CD4-positive, alpha-beta T cell treated with Interferon gamma for 1 hour (primary cell): ENCODE measurements at places on chromosomes 2 and 18.

GRCh38 chr2:105490956-105491355 is 92.1 kb upstream of the FHL2 start:
- no peak for DNase-seq

GRCh38 chr2:84906900-84907714 is 1.7 kb downstream of the TMSB10 start:
- peak; percentile 69 for DNase-seq

GRCh38 chr2:200222791-200223190 is 83.7 kb upstream of the SPATS2L start:
- no peak for DNase-seq

DNA sequence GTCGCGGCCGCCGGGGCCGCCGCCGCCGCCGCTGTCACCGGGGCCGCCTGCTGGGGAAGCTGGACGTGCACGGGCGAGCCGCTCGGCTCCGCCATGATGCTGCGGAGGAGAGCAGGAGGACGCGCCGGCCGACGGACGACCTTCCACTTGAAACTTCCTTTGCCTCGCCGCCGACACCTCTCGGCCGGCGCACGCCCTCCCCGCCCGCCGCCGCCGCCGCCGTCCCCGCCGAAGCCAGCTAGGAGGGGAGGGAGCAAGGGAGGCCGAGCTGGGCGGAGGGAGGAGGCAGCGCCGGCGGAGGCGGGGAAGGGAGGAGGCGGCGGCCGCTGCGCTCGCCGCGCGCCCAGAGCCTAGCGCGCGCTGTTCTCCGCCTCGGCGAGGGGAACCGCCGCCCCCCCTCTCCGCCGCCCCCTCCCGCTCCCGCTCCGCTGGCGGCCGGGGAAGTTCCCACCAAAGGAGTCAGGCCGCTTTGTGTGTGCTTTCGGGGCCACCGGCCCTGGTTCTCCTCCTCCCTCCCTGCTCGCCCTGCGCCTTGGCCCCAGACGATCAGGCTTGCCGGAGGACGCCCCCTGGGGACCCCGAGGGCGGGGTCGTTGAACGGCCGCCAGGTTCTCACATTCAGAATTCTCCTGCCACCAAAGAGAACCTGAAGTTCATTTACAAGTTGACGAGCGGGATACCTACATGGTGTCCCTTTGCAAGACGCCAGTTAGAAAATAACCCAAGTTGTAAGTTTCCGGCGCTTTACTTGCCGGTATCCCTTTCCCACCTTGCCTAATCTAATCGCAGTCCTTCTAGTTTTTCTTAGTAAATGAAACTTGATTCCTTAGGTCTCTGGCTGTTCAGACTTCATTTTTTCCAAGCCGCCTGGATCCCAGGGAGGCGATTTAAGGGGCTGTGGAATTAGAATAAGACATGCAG is at the start of gene STK39:
TSS of gene STK39 (minus strand) at position 255 of the 921 bp plus-strand sequence. CDS start at position 95, 160 bp downstream.
- DNase-seq, result peak; percentile 75

DNA sequence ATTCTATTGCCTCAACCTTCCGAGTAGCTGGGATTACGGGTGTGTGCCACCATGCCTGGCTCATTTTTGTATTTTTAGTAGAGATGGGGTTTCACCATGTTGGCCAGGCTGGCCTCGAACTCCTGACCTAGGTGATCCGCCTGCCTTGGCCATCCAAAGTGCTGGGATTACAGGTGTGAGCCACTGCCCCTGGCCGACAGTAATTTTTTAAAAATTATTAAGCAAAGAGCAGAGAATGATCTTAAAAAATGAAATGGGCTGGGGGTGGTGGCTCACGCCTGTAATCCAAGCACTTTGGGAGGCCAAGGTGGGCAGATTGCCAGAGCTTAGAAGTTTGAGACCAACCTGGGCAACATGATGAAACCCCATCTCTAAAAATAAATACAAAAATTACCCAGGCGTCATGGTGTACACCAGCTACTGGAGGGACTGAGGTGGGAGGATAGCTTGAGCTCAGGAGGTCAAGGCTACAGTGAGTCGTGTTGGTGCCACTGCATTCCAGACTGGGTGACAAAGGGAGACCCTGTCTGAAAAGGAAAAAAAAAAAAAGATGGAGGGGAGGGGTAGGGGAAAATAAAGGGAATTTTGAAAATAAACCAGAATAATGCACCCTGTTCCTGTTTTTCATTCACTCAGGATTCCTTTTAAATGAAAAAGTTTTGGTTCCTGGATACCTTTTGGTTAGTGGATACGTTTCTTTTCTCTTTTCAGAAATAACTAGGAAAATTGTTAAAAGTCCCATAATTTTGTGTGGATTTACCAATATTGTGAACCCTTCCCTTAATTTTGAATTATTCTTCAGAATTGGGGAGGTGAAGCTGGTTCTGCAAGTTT is 33.9 kb downstream of the MAP4K4 start:
- DNase-seq, result no peak

DNA sequence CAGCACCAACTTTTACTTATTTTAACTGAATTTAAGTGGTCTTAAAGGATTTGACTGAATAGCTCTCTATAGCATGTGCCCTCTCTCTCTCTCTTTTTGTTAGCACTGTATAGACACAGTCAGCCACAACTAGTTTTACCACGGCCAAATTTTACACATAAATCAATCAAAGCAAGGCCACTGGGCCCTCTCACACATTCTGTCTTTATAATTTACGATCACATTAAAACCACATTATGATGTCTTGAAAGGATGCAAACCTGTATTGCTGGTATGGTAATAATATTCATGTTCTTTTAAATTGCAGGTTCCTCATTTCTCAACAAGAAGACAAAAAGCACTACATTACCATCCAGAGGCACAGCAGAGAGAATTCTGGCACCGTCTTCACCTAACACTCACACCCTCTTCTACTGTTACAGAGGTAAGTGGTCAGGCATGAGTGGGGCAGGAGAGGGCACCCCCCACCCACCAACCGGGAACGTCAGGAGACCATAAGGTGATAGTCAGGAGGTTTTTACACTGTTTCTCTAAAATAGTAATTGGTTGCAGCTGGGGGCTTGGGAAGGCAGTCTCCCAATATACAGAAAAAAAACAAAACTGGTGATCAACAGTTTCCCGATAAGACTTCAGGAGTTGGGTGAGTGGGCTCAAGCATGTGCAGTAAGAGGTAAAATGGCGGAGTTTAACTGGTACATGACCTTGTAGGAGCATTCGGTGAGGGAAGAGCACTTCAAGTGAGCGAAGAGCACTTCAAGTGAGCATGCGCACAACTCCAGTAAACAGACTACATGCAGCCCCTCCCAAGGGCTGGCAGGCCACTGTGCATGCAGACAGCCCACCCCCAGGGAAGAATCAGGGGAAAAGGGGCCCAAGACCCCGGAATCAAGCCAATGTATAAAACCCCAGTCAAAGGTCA is 296.7 kb downstream of the PIEZO2 start:
- no peak for DNase-seq

DNA sequence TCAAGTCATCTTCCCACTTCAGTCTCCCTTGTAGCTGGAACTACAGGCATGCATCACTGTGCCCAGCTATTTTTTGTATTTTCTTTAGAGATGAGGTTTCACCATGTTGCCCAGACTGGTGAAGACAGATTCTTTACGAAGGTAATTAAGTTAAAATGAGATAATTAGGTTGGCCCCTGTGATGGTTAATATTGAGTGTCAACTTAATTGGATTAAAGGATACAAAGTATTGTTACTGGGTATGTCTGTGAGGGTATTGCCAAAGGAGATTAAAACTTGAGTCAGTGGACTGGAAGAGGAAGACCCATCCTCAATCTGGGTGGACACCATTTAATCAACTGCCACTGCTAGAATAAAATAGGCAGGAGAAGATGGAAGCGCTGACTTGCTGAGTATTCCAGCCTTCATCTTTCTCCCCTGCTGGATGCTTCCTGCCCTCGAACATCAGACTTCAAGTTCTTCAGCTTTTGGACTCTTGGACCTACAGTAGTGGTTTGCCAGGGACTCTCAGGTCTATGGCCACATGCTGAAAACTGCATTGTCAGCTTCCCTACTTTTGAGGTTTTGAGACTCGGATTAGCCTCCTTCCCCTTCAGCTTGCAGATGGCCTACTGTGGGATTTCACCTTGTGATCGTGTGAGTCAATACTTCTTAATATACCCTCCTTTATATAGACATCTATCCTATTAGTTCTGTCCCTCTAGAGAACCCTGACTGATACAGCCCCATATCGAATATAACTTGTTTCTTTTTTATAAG is 269.1 kb downstream of the TMX3 start:
- DNase-seq, result no peak

- no peak for DNase-seq
Measured at GRCh38 chr18:6782861-6783260, 53.3 kb downstream of the ARHGAP28 start.

DNA sequence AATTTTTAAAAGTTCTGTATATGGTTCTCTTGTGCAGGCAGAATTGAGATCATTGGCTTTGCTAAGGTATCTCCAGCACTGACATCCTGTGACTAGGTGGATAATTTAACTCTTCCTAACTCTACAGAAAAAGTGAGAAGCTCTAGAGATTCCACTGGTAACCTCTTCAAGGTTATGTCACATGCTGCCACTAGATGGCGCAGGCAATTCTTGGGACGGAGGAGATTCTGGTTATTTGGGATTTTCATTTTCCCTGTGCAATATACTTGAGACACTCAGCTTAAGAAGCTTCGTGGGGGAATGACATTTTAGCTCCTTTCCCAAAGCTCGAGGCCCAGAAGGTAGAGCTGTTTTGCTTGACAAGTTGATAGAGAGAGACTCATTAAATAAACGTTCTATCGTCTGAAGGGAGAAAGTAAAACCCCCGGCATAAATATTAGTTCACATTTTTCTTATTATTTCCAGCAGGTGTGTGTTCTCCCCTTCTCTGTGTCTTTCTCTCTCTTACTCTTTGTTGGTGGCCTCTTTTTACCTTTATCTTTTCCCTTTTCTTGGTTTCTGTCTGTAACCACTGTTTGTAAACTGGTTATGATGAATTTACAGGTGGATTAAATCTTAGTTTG is 26.6 kb upstream of the LANCL1 start:
- DNase-seq, result peak; percentile 3

- DNase-seq, result no peak
Measured at GRCh38 chr2:27798486-27798885, 27.0 kb downstream of the MRPL33 start.

DNA sequence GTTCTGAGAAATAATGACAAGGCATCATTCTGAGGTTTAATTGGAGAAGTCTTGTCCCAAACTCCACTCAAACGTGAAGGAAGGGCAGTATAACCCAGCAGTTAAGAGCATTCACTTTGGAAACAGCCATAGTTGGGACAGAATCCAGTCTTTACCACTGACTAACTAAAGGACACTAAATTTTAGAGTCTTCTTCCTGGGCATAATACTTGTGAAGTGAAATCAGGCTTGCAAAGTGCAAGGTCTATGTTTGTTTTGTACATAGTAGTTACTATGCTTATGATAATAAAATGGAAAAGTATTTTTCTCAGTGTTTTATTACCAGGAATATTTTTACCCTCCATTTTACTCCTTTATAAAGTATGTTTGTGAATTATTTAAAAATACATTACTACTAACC is 748.2 kb upstream of the ID2 start:
- no peak for DNase-seq

- no peak for DNase-seq
Measured at GRCh38 chr2:21431078-21431477, 307.3 kb downstream of the TDRD15 start.

DNA sequence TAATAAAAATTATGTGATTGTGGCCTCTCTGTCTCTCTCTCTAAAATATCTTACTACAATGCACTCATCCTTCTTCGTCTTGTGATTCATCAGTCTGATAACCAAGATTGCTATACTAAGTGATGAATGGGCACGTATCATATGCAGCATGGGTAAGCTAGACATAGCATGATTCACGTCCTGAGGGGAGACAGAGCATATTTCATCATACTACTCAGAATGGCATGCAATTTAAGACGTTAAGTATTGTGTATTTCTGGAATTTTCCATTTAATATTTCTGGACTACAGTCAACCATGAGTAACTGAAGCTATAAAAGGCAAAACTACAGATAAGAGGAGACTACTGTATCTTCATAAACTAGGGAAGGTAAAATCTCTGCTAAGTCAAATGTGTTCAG is 97.0 kb upstream of the CD226 start:
- no peak for DNase-seq

GRCh38 chr2:26971911-26972786 is 1.7 kb downstream of the MAPRE3 start:
- no peak for DNase-seq

- no peak for DNase-seq
Measured at GRCh38 chr2:63827749-63828148, 13.9 kb upstream of the UGP2 start.
